ENCODE measurements at places on chromosomes 12 and 14.

GRCh38 chr14:72451054-72451972, 442.6 kb downstream of the DPF3 start:
- DNase-seq, result no peak

DNA sequence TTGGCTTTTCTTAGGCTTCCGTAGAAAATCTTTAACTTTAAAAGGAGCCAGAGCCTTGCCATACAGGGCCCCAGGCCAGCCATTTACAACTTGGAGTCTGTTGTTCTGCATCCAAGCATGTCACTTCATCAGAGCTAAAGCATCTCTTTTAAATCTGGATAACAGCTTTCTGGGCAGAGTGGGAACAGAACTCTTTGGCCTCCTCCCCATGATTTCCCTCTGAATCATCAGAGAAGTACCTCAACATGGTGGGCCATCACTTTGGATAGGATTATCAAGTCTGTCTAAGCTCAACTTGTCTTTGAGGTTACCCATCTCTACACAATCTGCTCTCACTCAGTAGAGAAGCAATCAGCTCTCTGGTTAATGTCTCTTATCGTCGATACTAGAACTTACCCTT, 170.9 kb downstream of the SLC6A15 start:
- no peak for DNase-seq

GRCh38 chr14:105241641-105242040, 6.7 kb upstream of the BTBD6 start:
- no peak for DNase-seq

- no peak for DNase-seq
Observed at GRCh38 chr14:103688441-103688840, 26.8 kb downstream of the XRCC3 start.

DNA sequence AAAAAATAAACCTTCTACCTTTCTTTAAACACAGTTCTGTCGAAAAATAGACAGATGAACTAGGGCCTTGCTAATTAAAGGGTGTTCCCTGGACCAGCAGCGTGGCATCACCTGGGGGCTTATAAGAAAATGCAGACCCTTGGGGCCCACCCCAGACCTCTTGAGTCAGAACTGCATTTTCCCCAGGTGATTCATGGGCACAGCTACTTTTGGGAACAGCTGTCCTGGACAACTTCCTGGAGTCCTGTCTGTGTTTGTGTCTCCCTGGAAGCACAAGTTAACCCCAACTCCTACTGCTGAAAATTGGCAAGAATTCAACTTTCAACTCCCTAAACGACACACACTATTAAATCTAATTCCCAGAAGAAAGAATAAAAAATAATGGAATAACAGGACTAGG, 17.8 kb downstream of the FBLN5 start:
- DNase-seq, result no peak

DNA sequence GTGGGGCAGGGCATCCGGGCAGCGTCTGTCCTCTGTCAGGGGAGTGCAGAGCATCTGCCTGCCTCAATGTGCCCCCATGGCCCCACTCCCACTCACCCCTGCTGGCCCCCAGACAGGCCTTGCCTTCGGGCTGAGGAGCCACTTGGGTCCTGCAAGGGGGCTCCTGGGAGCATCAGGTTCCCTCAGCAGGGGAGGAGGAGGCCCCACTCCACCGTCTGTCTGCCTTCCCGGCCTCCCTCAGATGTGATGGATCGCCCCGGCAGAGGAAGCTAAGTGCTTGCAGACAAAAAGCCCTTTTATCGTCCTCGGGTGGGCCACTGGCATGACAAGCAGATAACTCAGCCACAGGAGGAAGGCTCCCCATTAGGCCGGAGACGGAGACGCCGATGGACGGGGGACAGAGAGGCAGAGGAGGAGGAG, 35.1 kb downstream of the NCOR2 start:
- no peak for DNase-seq

GRCh38 chr12:60194678-60195077, 598.8 kb downstream of the SLC16A7 start:
- no peak for DNase-seq

GRCh38 chr12:109844091-109844490, 10.9 kb upstream of the TRPV4 start:
- DNase-seq, result no peak

GRCh38 chr14:47259796-47260195, 415.6 kb downstream of the MDGA2 start:
- DNase-seq, result no peak

DNA sequence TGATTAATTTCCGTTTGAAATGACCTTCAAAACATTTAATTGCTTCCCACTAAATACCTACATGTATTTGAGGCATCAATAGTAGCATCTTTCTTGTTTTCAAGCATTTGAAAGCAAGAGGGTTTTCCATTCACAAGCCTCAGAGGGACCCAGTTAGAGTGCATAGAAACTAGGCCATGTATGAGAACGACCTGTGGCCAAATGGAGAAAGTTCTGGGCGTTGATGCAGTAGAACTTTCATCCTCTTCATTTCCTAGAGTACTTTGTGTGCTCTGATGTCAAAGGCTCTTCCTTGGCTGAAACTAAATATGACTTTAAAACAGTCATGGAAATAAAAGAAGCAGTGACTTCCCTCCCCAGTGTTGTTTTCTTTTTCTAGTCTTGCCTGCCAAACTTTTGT, 944 bp upstream of the DHRS7 start:
- DNase-seq, result no peak

DNA sequence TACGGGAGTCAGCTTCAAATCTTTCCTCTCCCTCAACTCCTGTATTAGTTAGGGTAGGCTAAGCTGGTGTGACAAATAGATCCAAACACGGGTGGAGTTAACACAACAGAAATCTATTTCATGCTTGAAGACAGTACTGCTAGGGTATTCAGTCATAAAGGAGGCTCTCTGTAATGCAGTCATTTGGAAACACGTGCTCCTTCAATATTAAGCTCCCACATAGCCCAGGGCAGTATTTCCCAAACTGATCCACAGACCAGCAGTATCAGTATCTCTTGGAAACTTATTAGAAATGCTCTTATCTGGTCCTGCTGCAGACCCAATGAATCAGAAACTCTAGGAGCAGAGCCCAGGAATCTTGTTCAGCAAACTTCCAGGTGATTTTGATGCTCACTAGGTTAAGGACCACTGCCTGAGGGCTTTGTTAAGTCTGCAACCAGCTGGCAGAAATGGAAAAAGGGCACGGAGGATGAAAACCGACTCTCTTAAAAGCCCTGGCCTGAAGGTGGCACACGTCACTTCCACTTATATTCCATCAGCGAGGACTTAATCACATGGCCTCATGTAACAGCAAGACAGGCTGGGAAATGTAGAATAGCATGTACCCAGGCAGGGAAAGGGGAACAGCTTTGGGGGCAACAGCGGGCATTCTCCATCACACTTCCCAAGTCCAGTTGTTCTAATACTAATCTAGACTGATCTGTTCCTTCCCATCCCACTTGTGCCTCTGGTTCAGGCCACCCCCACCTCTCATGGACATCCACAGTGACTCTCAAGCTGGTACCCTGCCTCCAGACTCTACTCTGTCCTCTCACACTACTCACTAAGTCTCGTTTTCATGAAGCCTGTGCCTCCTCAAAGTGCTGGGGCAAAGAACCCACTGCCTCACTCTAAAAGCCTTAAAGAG, 38.2 kb upstream of the RIC8B start:
- no peak for DNase-seq

GRCh38 chr12:75452675-75453330, 27.8 kb upstream of the GLIPR1 start:
- DNase-seq, result no peak

- no peak for DNase-seq
Observed at GRCh38 chr14:75371297-75371696, 56.5 kb upstream of the JDP2 start.

DNA sequence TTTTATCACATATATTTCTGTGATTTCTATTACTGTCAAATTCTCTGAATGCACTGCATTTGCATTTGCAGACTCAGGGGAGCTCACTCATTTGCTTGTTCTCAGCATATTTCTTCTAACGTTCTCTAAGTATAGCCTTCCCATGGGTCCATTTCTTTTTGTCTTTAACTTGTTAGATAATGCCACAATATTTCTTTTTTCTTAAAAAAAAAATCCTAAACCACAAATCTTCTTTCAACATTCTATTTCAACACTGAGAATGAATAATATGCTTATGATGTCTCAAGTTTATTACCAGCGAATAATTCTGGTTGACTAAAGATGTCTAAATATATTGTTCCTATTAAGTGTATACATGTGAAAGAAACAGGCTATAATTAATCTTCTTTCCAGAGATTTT, 200.2 kb downstream of the ANO6 start:
- DNase-seq, result no peak

- DNase-seq, result no peak
Observed at GRCh38 chr14:94903338-94903737, 133.4 kb upstream of the GSC start.

DNA sequence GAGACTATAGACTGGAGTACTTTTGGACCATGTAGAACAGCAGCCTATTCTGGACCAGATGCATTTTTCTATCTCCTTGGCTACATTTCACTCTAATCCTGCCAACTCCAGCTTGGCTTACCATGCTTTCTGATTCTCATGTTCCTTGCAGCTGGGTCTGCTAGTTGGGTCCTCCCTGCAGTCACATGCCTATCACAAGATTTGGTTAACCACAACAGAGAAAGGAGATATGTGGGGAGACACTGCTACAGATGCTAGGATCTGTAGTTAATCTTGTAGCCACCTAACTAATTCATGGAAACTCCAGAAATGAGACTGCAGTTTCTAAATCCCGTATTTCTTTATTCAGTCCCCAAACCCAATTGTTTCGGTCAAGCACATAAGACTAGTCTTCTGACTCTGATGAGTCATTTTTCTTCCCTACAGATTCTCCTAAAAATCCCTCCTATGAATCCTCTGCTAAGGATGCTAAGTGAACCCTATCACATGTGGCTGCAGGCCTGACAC, 410.6 kb downstream of the DAD1 start:
- DNase-seq, result no peak

- DNase-seq, result no peak
Observed at GRCh38 chr14:69951263-69951662, 72.0 kb downstream of the SMOC1 start.

DNA sequence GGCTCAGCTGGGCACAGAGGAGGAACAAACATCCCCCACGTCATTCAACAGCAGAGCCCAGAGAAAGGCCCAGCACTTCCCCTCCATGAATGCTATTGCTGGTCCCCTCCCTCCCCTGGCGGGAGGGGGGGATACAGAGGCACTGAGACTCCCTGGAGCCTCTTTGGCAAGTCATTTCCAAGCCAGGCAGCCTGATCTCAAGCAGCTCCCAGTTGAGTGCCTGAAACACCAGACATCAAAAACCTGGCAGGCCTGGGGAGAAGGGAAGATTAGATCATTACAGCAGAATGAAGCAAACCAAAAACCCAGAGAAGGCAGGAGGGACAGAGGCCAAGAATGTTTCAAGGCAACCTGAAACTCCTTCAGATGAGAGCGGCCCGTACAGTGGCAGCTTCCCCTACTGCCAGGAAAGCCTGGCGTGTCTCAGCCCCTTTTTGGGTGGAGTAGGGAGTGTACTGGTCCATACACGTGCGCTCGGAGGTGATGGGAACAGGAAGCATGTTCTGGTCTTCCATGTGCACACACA, 92.1 kb downstream of the LRRC74A start:
- DNase-seq, result no peak

DNA sequence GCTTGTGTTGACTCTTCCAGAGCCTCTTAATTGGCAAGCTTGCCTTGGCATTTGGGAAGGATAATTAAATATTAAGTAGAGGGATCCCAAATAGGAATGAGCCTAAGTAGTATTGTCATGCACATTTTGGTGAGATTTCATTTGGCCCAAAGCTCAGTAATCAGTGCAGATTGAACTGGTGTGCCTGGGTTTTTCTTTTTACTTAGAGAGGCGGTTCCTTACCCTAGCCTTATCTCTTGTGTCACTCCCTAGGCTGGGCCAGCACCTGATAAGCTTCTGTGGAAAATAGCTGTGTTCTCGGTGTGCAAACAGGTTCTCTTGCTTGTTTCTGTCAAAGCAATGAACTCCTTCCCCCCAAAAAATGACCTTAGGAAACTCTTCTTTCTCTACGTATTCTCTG, 9.3 kb upstream of the B4GALNT3 start:
- DNase-seq, result no peak
